Left cardiac atrium (tissue), 4 donors: ENCODE measurements at places on chromosomes 7 and 10.
A peak's percentile ranks its signal among the peaks of the same experiment; 100 is the strongest.

DNA sequence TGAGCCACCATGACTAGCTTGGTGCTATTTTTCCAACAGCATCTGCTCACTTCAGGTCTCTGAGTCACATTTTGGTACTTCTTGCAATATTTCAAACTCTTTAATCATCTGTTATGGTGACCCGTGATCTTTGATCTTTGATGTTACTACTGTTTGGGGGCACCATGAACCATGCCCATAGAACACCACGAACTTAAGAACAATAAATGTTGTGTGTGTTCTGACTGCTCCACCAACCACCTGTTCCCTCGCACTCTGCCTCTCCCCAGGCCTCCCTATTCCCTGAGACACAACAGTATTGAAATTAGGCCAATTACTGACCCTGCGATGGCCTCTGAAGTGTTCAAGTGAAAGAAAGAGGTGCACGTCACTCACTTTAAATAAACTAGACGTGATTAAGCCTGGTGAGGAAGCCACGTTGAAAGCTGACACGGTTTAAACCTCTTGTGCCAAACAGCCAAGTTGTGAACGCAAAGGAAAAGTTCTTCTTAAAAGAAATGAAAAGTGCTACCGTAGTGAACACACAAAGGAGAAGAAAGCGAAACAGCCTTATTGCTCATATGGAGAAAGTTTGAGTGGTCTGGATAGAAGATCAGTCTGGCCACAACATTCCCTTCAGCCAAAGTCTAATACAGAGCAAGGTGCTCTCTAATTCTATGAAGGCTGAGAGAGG lies 27.2 kb upstream of the ATP6V0A4 start:
- no peak for DNase-seq

- DNase-seq, result no peak
These were observed 15.7 kb upstream of the PFKP start for GRCh38 chr10:3051692-3052091.

- DNase-seq, result no peak
These were observed 85.4 kb upstream of the NPTX2 start for GRCh38 chr7:98531717-98532116.

DNA sequence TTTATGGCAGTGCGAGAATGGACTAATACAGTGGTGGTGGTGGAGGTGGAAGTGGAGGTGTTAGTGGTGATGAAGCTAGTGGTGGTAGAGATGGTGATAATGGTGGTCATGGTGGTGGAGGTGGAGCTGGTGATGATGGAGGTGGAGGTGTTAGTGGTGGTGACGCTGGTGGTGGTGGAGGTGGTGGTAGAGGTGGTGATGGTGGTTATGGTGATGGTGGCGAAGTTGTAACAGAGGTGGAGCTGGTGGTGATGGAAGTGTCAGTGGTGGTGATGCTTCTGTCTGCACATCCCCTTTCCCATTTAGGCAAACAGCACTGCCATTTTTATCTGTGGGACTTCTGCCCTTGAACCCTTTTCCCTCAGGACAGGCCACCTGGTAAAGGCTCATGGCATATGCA lies 7.4 kb upstream of the PTPRN2 start:
- DNase-seq, result no peak

DNA sequence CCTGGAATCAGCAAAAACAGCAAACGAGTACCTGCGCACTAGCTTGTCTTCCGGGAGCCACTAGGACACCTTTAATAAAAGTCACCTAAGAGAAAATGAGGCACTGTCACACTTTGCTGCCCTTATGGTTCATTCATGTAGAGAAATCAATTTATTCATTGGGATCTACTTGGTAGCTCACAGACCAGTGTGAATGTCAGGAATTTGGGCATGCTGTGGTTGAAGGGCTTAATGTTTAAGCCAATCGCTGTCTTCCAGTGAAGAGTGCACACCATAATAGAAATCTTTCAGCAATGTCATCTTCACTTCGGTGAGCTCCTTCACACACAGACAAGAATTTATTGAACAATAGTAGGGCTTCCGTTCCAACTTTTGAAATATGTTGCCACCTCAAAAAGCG lies 65.1 kb downstream of the MARCHF5 start:
- no peak for DNase-seq

DNA sequence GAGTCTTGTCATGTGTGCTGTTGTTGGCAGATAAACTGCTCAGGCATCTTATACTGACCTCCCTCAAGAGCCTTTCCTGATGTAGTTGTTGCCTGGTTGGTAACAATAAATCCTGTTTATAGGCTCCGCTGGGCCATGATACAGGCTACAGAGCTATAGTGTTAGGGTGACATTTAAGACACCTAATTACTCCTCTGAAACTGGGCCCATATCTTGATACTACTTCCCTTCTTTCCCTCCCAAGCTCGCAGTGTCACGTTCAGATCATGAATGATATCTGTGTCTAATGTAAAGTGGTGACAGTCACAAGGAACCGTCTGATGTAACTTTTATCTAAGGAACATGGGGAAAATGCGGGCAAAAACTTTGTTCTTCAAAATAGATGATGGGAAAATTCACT lies 35.4 kb downstream of the CROT start:
- DNase-seq, result no peak

DNA sequence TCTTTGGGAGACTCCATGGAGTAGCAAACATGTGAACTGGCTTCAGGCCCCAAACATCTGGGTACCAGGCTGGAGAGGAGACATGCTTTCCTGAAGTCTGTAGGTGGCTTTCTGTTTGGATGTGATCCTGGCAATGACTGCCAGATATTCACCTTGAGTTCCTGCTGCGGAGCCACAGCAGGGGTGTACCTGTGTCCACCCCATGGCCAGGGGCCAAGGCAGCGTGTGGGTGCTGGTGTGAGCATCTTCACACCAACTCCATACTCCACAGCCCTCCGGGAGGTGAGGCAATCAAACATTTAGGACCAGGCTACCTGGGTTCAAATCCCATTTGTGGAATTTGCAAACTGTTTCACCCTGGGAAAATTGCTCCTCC lies 113.0 kb downstream of the ADCY1 start:
- DNase-seq, result no peak

GRCh38 chr7:24475166-24475961 lies 97.9 kb upstream of the PALS2 start:
- no peak for DNase-seq

DNA sequence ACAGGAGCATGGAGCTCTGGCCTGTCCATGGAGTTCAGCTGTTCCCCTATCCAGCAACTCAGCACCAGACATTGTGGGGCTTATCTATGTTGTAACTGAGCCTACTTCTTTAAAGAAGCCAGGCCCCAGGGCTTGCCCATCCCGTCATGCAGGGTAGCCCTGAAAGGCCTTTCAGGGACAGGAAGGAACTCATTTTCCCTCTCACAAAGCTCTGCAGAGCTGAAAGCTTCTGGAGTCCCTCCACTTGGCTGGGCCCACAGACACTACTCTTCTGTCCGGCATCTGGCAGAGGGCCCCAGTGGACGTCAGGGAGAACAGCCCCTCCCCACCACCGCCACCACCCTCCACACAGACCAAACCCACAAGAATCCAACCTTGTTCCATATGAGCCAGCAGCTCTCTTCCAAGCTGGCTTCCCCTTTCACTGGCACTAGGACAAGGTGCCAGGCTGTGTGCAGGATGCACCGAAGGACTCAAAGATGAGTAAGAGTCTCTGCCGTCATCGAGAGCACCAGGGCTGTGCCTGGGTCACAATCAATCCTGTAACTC lies 33.1 kb downstream of the DENND2A start:
- DNase-seq, result peak; percentile 86

- DNase-seq, result no peak
These were observed 252.6 kb downstream of the SEC23IP start for GRCh38 chr10:120145107-120145506.

DNA sequence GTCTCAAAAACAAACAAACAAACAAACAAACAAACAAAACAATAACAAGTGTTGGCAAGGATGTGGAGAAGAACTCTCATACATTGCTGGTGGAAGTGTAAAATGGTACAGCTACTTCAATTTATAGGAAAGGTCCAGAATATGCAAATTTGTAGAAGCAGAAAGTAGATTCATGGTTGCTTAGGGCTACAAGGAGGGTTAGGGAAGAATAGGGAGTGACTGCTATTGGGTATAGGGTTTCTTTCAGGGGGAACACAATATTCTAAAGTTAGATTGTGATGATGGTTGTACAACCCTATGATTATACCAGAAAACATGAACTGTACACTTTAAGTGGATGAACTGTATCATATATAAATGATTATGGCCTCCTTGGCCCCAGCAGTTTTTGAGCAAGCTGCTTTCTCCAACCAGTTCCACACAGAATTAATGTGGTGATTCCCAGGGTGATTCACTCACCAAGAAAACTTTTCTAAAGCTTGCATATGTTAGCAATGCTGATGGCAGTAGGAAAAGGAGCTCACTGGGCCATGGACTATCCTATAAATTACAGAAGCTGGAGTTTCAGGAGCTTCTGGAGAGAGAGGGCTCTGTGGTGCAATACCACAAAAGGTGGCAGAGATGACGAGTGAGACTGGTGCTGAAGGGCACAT lies 52.8 kb upstream of the KCNIP2 start:
- DNase-seq, result no peak

GRCh38 chr7:506921-507622 lies 12.6 kb downstream of the PDGFA start:
- no peak for DNase-seq

GRCh38 chr7:22864301-22864700 lies 41.7 kb upstream of the TOMM7 start:
- no peak for DNase-seq

DNA sequence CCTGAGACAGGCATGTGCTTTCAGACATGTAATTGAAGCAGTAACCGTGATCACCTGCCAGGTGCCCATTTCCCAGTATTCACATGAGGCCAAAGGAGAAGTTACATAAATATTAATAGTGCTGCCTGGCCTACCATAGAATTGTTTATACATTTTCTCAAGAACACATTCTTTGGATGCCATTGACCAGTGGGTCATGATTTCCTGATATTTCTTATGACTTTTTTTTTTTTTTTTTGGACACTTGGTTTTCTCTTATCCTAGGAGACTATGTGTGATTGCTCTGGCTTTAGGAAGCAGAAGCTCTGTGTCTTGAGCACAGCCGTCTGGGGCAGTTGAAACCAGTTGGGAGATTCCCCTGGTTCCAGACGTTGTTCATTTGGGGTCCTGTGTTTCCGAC lies 143.9 kb upstream of the NPS start:
- no peak for DNase-seq

DNA sequence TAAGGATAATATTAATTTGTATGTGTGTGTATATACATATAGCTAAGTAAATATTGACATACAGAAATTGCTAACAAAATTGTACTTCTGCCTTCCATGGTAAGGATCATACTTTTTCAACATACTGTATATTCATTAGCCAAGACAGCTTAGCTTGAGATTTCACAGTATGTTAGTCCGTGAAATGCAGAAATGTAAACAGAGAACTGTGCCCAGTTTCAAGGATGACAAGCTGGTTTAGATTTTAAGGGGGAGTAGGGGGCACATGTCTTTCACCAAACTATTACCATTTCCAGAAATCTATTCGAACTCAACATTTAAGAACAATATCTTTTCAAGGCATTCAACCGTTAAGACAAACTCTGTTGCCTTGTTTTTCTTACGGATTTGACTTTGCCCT lies 182.2 kb downstream of the SORCS1 start:
- no peak for DNase-seq

GRCh38 chr7:158281441-158281840 lies 306.2 kb downstream of the PTPRN2 start:
- no peak for DNase-seq

GRCh38 chr10:60367431-60367830 lies 22.2 kb downstream of the ANK3 start:
- no peak for DNase-seq

- DNase-seq, result peak; percentile 55
These were observed 63.5 kb downstream of the HIPK2 start for GRCh38 chr7:139714163-139714901.

- no peak for DNase-seq
These were observed 120.5 kb downstream of the WDR11 start for GRCh38 chr10:120971671-120972070.

DNA sequence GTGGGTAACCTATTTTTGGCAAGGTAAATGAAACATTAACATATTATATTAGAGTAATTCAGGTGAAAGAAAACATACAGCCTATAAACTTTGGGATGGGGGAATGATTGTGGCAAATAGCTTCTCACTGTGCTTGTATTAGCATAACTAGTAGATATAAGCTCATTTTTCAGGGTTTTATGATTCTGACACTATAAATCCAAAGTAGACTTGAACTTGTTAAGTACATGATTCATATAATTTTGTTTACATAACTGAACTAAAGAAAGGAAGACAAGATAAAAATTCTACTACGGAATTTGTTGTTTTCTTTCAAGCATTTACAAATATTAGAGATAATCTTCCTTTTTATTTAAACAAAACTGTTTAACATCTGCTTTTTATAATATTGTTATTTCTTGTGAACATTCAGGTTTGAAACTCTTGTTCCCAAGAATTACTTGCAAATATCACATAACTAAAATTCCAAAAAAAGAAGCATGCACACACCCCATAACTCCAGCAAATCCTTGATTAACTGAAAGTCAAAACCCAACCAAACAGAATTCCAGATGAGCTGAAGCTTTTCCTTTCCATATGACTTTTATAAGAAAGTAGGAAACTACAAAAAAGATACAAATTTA lies 142.3 kb downstream of the JAZF1 start:
- DNase-seq, result no peak

DNA sequence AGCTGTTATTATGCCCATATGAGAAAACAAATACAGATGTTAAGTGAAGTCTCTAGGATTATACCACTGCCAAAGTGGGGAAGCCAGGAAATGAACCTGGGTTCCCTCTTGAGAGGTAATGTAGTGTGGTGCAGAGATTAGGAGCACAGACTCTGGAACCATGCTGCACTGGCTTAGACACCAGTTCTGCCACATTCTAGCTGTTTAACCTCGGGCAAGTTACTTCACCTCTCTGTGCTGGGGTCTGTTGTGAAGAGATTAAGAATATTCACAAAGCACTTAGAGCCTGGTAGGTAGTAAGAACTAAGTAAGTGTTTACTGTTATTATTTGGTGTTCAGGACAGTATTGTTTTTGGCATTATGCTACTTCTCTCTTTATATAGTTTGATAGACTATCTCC lies 41.9 kb downstream of the PDE6C start:
- DNase-seq, result no peak

GRCh38 chr7:7698930-7699329 lies 19.5 kb downstream of the RPA3 start:
- no peak for DNase-seq

DNA sequence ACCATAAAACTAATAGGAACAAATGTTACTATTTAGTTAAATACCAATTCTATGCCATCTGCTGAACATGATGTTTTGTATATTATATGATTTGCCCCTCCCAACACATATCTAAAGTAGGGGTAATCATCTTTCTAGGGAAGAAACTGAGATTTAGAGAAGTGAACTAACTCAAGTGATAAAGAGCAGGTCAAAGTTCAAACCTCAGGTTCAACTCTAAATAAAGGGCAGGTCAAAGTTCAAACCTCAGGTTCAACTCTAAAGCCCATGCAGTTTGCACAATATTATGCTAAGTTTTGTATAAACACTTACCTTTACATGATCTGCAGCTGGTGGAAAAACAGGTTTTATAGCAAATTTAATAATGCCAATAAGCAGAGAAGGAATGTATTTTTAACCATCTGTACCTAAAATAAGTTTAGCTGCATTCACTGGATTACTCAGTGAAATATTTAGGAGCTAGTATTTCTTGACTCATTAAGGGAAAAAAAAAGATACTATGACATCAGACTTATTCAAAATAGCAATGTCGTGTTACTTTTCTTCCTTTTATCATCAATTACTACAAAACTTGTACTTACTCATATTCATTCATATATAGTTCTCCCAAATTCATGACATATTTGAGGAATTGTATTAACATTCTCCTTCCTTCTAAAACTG lies 1194.3 kb upstream of the CELF2 start:
- no peak for DNase-seq

GRCh38 chr10:21499701-21500577 lies 25.5 kb downstream of the SKIDA1 start:
- peak; percentile 51 for DNase-seq

- DNase-seq, result no peak
These were observed 587.0 kb downstream of the PARD3 start for GRCh38 chr10:34228066-34228465.
